T-helper 17 cell (primary cell): ENCODE measurements at places on chromosomes 4 and X. TPM values are rescaled to one million over a fixed set of nuclear protein-coding genes. Genes with fewer than 3 reads are reported as not detected.

Gene RHOXF2B
- not detected for total RNA-seq

Gene CENPVL2
- not detected for total RNA-seq

Gene DRD5
- total RNA-seq: not detected

Gene PPP1R2C
- not detected for total RNA-seq

Gene SPANXC
- total RNA-seq: not detected

Gene FGFRL1
- 23.1 TPM for total RNA-seq

Gene PDK3
- 20.3 TPM for total RNA-seq

Gene TBX22
- not detected for total RNA-seq

Gene FRG2
- total RNA-seq: not detected

Gene ITIH6
- not detected for total RNA-seq

Gene NALF2
- total RNA-seq: 0.13 TPM

Gene ITM2A
- 200 TPM for total RNA-seq

Gene EGF
- total RNA-seq: 0.30 TPM

Gene DSPP
- not detected for total RNA-seq

Gene BGN
- total RNA-seq: not detected

Gene ODAPH
- 0.29 TPM for total RNA-seq

Gene ADGRL3
- not detected for total RNA-seq

Gene FMR1NB
- total RNA-seq: not detected

Gene CCKAR
- total RNA-seq: not detected

Gene SSX1
- not detected for total RNA-seq

Gene IL2RG
- total RNA-seq: 400 TPM

Gene YY2
- 0.68 TPM for total RNA-seq

Gene GLRA2
- total RNA-seq: not detected

Gene G3BP2
- 323 TPM for total RNA-seq
